Fibroblast of skin of back (primary cell): ENCODE measurements at places on chromosomes 16 and 17.

- DNase-seq, result no peak
Measured at GRCh38 chr17:75396796-75397195, 8.7 kb downstream of the GRB2 start.

- DNase-seq, result peak; percentile 29
Measured at GRCh38 chr17:65794572-65794971, 233.1 kb upstream of the AXIN2 start.

DNA sequence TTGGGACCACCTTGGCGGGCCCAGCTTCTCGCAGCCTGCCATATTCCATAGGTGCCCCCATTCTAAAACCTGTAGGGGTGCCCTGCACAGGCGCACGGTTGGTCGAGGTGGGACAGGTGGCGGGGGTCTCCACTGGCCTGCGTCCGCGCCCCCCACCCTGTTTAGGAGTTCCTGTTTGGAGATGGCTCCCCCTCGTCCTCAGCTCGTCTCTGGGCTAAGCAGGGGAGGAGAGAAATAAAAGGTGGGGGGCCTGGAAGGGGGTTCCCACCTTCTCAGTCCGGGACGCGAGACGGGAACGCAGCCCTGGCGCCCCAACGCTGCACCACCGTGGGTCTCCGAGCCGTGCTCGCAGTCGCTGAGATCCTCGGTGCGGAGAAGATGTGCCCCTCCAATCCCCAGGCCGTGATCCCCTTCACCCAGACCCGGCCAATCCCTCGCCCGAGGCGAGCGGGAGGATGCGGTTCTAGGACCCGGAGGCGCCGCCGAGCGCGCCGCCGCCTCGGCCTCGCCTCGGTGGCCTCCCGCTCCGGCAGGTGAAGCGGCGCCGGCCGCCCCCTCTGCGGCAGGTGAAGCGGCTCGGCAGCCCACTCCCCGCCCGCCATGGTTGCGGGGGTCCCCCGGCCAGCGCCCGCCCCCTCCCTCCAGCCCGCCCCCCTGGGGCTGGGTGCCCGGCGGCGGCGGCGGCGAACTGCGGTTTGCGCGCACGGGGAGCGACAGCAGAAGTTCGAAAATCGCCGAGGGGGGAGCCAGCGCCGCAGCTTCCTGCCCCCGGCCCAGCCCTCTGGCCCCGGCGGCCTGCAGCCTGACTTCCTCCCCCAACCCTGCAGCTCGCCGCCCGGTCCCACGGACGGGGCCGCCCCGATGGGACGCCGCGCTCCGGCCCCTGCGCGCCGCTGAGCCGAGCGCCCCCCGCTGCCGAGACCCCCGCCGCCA, at the start of gene FMNL1:
Gene FMNL1, plus strand, starts transcription at position 805 of the 933 bp plus-strand sequence. CDS start 240 bp downstream, outside the sequence.
- DNase-seq, result no peak

- no peak for DNase-seq
Measured at GRCh38 chr17:64217249-64217691, 45.8 kb downstream of the TEX2 start.

GRCh38 chr17:78737332-78737731, 44.7 kb downstream of the CYTH1 start:
- peak; percentile 77 for DNase-seq

DNA sequence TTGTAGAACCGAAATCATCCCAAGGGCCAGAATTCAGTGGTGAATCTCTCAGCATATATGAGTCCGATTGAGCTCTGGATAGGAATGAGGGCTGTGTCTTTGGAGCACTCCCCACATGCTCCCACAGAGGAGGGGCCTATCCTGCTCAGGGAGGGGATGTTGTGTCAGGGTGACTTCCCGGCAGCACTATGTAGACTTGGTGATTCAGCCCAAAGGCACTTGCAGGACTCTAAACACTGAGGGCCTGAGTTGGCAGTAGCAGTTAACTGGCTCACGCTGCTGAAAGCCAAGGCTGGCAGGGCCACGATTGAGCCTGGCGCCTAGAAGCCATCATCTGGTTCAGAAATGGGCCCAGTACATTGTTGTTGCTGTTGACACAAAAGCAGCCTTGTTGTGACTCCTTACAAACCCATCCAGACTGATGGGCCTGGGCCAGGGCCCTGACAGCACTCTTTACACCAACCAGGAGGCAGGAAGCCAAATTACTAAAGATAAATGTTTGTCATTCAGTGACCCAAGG, 31.9 kb downstream of the NMT1 start:
- DNase-seq, result peak; percentile 99

- peak; percentile 59 for DNase-seq
Measured at GRCh38 chr16:80369138-80369958, 171.4 kb upstream of the DYNLRB2 start.

DNA sequence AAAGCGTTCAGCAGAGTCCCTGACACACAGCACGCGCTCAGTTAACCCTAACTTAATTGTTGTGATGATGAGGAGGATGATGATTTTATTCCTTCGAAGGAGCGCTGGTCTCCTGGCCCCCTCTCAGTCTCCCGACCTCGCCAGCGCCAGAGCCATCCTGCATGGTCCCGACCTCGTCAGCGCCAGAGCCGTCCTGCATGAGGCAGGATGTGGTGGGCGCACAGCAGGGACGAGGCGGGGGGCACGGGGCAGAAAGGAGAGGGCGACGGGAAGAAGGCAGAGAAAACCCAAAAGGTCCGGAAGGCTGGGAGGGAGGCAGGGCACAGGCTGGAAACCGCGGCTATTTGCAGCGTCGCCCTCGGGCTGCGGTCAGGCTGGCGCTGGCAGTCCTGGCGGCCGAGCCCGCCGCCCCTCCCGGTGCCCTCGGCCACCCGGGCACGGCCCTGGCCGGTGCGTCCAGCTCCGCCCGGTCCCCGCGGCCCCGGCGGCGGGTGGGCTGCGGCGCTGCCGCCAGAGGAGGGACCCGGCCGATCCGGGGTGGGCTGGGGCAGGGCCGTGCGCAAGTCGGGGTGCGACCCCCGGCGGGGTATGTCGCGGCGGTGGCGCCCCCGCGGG, 3.0 kb upstream of the TAC4 start:
- DNase-seq, result no peak
